ENCODE measurements at places on chromosomes 11 and 22. TPM values are rescaled to one million over a fixed set of nuclear protein-coding genes. Genes with fewer than 3 reads are reported as not detected.

DNA sequence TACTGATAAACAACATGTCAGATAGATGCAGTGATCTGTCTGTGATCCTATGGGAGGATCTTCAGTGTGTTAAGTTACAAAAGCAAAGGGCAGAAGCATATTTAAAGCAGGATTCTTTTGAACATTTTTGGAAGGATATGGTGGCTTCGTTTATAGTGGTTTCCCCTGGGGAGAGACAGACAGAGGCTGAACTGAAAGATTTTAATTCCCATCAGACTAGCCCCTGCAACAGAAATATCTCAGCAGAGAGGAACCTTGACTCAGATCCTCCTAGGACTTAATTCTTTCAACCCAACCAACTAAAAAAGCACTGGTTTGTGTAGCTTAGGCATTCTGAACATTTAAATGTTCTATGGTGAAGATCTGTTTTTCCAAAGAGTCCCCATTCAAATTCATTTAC is 5.7 kb downstream of the CLTCL1 start:
- DNase-seq: no peak

GRCh38 chr11:61447601-61448551 is 18.0 kb downstream of the SDHAF2 start:
- no peak for DNase-seq

DNA sequence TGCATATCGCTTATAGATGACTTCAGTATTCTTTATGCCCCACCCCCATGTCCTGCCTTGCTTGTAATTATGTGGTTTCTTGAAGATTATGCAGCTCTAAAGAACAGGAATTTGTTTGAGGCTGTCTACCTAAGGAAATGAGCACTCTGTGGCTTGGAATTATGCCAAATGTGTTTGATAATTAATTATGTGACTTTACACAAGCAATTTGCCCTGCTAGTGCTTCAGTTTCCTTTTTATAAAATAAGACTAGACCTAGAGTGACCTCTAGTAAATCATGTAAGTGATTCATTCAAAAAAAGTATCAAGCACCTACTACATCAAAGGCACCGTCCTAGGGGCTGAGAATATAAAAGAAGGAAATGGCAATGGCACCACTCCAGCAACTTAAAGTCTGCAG is 491.5 kb upstream of the KIRREL3 start:
- DNase-seq: no peak

DNA sequence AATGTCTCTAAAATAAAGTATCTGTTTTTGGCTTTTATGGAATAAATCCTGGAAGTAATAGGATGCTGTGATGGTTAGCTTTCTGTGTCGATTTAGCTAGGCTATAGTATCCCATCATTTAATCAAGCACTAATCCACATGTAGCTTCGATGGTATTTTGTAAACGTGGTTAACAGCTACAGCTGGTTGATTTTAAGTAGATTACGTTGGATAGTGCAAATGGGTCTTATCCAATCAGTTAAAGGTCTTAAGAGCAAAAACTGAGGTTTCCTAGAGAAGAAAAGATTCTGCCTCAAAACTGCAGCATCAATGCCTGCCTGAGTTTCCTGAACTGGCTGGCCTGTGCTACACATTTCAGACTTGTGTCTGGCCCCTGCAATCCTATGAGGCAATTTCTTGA is 314.2 kb upstream of the SORL1-AS1 start:
- DNase-seq: no peak

DNA sequence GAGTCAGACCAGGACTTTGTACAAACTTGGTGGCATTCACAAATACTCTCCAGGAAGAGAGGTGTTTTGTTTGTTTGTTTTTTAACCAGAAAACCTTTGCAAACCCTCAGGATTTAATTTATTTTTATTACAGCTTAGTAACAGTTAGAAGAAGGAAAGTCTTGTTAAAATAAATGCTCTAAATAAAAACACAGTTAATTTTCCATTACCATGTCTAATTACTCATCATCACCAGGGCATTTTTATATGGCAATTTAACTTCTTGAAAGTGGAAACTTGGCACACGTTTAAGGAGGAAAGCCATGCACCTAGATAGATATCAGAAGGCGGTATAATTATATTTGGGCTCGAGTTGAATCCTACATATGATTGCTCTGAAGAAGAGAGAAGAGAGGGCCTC is 7.4 kb downstream of the BARX2 start:
- DNase-seq: no peak

DNA sequence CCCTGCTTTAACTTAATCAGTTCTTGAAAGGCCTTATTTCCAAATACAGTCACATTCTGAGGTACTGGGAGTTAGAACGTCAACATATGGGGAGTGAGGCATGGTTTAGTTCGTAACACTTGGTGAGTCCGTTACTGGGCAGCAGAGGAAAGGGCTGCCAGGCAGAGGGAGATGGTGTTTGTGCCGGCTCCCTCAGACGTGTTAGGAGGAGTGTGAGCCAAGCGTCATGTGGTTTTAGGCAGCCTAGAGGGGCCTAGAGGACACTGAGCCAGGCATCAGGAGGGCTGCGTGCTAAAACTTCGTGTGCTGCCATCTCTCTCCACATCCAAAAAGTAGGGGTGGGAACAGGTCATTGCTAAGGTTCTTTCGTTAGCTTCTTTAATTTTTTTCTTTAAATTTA is 10.2 kb downstream of the BCR start:
- no peak for DNase-seq

DNA sequence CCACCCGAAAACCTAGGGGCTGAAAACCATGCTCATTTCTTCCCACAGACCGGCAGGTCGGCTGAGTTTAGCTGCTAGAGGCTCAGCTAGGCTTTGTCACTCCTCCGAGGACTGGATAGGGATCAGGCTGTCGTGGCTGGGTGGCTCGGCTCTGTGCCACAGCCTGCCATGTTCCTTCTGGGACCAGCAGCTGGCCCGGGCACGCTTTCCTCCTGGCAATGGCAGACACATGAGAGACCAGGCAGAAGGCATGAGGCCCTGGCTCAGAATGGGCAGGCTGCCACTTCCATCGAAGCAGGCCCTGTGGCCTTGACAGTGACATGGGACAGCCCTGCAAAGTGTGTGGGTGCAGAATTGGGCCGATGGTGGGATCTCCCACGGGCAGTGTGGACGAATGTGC is 20.9 kb downstream of the PARVG start:
- no peak for DNase-seq

- no peak for DNase-seq
Observed at GRCh38 chr22:19599626-19600243, 75.5 kb upstream of the CLDN5 start.

DNA sequence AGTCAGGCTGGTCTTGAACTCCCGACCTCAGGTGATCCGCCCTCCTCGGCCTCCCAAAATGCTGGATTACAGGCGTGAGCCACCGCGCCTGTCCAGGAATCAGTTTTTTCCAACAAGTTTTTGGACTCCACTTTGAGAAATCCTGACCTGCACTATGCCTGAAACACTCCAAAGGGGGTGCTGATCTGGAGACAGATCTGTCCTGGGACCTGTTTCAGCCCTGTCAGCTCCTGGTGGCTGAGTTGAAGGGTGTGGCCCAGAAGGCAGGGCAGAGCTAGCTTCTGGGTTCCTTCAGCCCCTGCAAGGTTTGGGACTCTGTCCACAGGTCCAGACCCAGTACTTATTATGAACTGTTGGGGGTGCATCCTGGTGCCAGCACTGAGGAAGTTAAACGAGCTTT is 1.2 kb downstream of the DNAJC4 start:
- no peak for DNase-seq

DNA sequence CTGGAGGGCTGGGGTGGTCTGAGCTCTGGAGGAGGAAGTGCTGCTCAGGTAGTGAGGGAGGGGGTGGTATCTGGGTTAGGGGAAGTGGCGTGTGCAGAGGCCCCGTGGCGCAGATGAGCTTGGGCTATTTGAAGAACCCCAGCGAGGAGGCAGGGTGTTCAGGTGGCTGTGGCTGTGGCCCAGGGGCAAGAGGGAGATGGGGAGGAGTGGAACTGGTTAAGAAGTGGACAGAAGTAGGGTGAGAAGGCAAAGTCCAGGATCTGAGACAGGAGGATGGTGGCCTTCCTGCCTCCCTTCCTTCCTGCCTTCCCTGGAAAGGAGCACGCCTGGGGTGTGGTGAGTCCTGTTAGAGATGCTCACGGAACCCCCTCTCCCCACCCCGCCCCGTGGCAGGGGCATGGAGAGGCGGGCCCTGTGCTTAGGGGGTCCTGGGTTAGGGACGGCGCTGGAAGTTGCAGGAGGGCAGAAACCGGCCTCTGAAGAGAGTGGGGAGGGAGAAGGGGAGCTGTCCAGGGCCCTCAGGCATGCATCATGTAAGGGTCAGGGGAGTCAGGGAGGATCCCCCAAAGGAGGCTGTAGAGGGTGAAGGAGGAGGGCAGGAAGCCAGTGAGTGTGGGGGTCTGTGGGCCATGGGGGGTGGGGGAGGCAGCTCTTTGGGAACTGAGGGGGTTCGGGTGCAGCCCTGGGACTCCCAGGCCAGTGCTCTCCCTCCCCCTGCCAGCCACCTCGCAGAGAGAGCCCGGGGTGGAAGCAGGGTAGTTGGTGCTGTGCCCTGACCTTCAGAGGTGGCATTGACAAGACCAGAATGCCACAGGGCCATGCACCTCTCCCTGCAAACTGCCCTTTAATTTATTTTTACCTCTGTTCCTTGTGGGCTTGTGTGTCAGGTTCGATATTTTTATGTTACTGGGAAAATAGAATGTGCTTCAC is 63.7 kb upstream of the PARVG start:
- DNase-seq: no peak

DNA sequence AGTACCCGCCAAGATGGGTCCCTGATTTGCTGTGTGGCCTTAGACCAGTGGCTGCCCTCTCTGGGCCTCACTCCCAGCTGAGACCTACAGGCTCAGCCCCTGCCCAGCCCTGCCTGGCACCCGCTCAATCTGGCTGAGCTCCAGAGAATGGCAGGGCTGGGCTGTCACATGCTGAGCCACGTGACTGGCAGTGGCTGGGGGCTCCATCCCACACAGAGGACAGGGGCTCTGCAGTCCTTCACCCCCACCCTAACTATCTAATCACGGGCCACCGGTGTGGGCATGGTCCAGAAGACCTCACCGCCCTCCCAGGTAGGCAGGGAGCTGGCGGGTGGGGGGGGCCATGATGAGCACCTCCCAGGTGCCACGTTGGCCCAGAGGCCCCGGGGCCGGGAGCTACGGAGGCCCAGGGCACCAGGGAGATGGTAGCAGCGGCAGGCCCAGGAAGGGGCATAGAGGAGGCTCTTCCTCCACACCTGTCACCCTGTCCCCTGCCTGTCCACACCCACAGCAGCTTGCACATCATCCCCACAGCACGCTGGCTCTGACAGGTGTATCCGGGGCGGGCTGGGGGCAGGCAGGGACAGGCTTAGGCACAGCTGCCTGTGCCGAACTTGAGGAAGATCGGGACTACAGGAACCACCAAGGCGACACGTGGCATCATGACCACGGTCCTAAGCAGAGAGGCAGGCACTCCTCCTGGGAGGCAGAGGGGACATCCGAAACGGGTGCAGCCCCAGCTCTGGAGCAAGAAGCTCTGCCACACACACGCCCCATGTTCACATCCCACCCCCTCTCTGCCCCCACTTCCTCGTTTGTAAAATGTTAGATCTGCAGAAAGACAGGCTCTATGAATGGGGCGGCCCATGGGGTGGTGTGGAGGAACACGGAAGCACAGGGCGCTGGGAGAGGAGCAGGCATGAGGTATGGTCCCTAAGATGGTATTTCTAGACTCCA is 1.5 kb upstream of the ALDH3B1 start:
- no peak for DNase-seq

DNA sequence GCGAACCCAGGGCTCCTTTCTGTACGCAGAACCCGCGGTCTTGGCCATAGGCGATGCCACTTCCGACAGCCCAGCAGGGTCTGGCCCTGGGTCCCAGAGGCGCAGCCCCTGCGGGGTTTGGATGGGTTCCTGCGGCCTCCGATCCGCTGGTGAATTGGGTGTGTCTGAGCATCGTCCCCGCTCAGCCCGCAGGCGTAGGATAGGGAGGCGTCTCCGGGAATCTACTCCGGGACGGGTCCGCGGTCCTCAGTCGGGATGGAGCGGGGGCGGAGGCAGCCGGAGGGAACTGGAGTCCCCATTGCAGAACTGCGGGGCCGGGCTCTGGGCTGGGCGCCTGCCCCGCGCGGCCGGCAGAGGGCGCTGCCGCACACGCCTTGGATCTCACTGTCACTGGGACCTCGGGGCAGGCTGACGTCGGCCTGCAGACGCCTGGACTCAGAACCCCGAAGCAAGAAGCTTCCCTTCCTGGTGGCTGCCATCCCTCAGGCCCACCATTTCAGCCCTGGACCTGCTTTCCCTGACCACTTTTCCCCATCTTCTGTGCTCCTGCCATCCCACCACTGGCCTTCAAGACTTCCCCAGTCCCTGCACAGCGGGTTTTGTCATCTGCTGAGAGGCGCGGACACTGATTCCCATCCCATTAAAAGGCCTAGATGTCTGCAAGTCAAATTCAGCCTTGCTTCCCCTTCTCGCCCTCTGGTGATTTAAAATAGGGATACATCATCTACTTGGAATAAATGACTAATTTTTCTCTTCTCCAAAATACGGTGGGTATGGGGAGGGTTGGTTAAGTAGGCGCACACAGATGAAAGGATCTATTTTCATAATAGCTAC is 38.3 kb upstream of the CREB3L1 start:
- DNase-seq: peak; percentile 91

- DNase-seq: no peak
Observed at GRCh38 chr11:132942611-132943356, 589.5 kb downstream of the OPCML start.

GRCh38 chr22:38513063-38513462 is 7.0 kb upstream of the DDX17 start:
- no peak for DNase-seq

- DNase-seq: no peak
Observed at GRCh38 chr11:35334385-35335090, 84.8 kb downstream of the SLC1A2 start.

GRCh38 chr11:17554487-17554886 is 7.4 kb downstream of the OTOG start:
- DNase-seq: no peak

DNA sequence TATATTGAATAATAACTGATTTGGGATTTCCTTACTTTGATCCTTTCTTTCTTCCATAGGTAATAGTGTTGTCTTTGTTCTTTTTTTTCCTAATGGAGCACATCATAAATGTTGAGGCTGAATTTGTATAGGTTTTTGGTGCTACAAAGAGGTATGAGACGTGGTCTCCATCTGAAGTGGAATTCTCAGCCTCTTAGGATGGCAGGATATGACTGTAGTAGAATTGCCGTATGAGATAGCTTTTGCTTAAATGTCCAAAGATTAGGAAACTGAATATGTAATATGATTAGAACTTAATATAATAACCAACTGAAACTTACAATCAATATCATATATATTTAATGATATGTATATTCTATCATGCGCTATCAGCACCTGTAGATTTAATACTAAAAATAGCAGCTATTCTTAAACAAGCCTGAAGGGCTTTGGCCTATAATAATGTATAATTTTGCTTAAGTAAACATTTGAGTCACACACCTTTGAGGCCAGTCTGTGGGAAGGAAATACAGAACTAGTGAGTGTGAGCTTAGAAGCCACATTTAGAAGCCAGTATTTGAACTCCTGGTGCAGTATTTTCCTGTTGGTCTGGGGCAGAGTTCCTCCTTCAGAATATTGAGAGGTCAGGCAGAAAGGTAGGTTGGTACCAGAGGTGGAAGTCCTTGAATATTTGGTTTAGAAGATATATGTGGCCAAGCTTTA is 62.6 kb downstream of the SWAP70 start:
- no peak for DNase-seq

The APOL2 gene
- total RNA-seq: 63.8 TPM

Data from vagina (tissue), 2 donors.